Stimulated activated CD8-positive, alpha-beta memory T cell treated with anti-CD3 and anti-CD28 coated beads, Interleukin-7, amount 100 ng/mL, for 24 hours (primary cell): ENCODE measurements at places on chromosomes 7 and 10.
A peak's percentile ranks its signal among the peaks of the same experiment; 100 is the strongest.

DNA sequence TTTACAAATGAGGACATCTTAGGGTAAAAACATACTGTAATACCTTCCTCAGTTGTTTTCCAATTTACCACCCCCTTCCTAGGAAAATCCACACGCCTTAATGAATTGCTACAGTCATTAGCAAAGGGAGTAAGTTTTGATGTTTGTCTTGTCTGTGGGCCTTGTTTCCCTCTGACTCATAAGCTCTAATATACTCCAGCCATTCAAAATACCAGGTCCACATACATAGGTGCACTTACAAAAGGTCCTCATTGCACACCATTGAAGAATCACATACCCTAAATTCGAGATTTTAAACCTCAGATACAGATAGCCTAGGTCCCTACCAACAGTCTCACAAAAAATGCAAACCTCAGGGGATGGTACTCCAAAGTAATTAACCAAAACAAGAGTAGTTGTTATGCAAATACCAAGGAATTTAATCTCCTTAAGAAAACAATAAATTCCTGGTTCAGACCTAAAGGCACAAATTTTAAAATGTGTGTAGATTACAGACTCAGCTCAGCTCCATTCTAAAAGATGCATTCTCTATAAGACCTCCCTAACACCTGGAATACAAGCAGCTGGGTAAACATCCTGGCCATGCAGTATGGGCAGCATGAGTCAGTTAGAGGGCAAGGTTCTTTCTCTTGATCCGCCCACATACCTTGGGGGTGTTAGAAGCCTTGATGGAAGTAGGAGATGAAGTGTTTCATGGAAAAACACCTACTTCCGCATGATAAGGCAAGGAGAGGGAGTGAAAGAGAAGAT, 3.0 kb upstream of the LIPK start:
- no peak for DNase-seq

DNA sequence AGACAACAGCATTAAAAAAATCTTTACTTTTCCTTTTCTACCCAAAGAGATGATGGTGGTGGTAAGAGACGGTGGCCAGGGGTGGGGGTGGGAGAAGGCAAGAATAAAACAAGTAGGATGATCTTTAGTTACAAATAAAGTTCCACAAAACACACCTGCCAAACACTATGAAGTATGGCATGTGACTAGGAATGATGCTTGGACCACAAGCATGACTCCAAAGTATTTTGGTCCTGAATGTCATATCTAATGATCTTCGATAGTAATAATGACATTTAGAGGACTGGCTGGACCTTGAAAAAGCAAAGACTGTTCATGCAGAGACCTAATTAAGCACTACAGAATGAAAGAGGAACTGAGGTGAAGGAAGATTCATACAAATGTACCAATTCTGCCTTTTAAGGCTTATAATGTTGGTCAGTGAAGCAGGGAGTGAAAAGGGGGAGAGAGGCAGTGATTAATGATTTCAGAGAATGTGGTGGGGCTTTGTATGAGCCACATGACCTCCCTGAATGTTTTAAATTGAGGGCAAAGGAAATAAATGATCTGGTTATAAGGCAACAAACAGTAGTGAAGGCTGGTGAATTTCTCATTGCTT, 29.6 kb upstream of the DKK1 start:
- DNase-seq, result no peak

DNA sequence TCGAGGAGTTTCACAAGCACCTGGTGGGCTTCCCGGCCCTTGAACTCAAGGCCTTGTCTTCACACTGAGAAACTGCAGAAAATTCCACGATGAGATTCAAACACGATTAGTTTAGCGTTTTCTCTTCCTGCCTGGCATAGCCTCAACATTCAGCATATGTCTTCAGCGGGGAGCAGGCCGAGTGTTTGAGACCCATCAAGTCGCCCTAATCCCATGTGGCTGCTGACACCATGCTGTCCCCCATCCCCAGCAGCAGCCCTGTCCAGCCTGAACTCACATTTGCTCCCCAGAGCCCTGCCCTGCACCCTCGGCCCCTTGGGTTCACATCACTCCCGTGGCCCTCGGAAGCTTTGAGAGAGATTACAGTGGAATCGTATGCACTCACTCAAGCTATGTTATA, 35.3 kb upstream of the RBM33 start:
- DNase-seq, result no peak

DNA sequence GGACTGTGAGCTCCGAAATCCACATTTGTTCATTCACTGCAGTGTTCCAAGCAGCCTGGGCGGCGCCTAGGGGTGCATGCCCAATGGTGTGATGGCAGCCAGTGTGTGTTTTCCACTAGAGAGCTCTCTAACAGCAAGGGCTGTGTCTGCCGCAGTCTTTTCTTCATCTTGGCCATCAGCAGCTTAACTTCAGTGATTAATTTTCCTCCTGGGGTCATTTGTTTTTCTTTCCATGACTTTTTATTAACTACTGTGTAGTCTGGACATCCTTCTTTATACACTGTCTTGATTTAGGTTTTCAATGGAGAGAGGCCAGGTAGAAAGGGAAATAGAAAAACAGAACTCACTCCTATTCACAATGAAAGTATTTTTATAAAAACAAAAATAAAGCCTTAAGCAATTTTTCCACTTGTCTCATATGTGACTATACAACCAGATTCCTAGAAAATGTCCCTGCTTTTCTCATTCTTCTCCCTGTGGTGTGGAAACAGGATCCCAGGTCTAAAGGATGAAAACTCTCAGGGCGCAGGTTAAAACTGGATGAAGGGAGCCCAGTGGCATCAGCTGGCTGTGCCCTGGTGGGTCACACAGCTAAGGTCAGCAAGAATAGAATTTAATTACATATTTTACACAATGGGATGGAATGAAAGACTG, 176.8 kb downstream of the PKD1L1 start:
- DNase-seq, result no peak

GRCh38 chr10:114902151-114902550, 35.8 kb upstream of the TRUB1 start:
- DNase-seq, result no peak

- DNase-seq, result no peak
Measured at GRCh38 chr7:158585721-158586498, 1.7 kb downstream of the PTPRN2 start.

- peak; percentile 19 for DNase-seq
Measured at GRCh38 chr10:119268871-119269506, 61.6 kb downstream of the GRK5 start.

DNA sequence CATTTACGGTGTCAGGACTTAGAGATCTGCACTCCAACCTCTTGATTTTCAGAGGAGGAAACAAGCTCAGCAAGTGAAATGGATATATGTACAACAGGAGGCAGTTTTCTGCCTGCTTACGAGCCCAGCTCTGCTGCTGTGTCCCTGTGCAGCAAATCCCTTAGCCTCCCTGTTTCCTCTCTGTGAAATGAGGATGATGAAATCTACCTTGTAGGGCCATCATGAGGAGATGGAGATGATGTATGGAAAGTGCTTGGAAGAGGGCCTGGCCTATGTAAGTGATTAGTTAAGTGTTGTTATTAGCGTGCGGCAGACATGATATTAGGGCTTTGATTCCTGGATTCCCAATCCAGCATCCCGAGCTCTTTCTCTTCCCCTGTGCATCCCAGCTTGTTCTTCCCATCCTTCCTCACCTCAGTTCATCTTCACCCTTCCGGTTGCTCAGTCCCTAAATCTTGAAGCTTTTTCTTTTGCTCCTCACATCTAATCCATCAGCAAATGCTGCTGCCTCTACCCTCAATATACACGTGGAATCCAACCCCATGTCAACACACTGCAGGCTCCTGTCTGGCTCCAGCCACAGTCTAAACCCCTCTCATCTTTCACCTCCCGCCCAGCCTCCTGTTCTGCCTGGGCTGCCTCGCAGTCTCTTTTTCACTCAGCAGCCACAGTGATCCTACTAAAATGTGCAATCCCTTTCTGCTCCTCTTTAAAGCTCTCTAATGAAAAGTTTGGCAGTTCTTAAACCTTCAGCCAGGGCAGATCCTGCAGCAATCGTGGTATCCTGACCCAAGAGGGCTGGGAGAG, 113.8 kb downstream of the MARCHF5 start:
- no peak for DNase-seq

DNA sequence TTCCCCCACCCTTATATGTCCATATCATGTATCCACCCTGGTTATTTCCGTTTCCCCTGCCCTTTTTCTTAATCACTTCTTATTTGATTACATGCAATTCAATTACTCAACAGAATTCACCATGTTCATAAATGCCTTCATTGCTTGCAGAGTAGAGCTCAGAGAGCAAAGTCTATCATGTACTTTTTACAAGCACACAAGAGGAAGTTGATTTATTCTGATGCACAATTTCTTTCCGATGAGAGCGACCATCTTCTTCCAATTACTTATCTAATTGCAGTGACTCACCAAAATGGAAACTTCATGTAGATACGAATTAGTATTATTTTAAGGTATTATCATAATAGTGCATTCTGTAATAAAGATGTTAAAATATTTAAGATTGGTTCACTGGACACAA, 430.5 kb upstream of the KLF6 start:
- DNase-seq, result no peak

DNA sequence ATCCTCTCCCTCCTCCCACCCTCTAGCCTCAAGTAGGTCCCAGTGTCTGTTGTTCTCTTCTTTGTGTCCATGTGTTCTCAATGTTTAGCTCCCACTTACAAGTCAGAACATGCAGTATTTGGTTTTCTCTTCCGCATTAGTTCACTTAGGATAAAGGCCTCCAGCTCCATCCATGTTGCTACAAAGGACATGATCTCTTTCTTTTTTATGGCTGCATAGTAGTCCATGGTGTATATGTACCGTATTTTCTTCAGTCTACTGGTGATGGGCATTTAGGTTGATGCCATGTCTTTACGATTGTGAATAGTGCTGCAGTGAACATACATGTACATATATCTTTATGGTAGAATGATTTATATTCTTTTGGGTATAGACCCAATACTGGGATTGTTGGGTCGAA, 1.6 kb upstream of the GOT1 start:
- no peak for DNase-seq

DNA sequence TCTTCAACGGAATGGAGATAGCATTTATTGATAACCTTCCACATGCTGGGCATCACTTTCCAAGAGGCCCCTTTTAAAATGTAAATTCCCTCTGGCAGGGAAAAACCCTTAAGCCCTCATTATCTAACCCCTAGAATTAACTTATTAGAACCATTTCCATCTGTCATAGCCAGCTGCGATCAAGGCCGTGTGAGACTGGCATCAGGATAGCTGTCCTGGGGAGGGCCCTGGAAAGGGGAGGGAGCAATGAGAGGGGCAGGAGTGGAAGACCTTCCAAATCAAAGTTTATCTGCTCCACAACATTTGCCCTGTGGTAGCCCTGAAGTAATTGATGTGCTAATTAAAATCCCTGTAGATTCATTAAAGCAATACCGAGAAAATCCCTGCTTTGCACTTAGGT, 45.0 kb upstream of the JAZF1 start:
- no peak for DNase-seq

GRCh38 chr7:50391386-50391785, 58.8 kb downstream of the FIGNL1 start:
- no peak for DNase-seq

DNA sequence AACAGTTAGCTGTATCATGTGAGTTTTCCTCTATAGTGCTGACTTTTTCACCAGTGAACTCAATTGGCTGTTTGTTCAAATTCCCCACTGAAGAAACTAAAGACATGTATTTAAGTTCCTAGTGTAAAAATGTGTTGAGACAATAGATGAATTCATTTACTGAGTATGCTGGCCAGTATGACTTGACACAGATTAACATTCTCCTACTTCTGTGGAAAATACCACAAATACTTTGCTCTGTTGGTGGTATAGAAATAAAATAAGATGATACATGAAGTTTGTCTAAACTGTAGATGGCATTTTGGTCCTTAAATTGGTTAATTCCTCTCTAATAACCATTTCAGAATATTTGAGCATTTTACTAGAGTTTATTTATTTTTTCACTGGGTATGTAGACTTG, 227.7 kb upstream of the TEX47 start:
- no peak for DNase-seq

- DNase-seq, result no peak
Measured at GRCh38 chr7:112212571-112212970, 6.1 kb downstream of the ZNF277 start.

GRCh38 chr10:31393844-31394243, 74.8 kb downstream of the ZEB1 start:
- DNase-seq, result no peak
